Karpas-422 (cell line): ENCODE measurements at places on chromosomes 6 and 20. TPM values are rescaled to one million over a fixed set of nuclear protein-coding genes. Genes with fewer than 3 reads are reported as not detected.
A peak's percentile ranks its signal among the peaks of the same experiment; 100 is the strongest.

DNA sequence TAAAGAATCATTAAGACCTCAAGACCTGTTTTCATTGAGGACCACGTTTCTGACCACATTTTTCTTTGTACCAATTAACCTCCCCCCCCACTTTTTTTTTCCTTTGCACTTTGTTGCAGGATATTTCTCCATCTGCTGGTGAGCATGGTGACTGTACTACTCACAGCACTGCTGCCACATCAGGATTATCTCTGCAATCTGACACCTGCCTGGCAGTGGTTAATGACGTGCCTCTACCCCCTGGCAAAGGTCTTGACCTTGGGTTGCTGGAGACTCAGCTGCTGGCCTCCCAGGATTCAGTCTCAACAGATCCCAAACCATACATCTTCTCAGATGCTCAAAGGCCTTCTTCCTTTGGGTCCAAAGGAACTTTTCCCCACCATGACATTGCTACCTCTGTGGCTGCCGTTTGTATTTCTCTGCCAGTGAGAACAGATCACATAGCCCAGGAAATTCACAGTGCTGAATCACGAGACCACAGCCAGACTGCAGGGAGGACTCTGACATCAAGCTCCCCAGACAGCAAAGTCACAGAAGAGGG is 46.6 kb upstream of the EDN3 start:
- DNase-seq: peak; percentile 48
- peaks cover 38% of the 10 kb centered on the region for H3K4me1 ChIP-seq
- H3K36me3 ChIP-seq: no peaks in the 10 kb centered on the region
- H3K4me3 ChIP-seq: no peak overlapping the region
- no peak overlapping the region for H3K27ac ChIP-seq

DNA sequence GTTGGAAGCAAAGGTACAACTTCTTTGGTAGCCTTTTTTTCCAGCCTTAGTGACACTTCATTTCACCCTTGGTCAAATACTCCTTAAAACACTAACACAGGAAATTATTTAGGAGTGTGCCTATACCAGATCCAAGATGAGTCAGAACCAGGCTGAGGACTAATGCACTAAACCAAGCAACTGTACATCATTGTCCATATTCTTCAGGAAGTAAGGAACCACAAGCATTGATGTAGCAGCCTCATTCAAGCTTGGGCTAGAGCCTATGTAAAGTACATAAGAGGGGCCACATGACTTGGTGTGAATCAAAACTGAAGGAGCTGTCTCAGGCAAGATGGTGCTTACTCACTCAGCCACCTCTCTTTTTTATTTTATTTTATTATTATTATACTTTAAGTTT is 20.7 kb upstream of the ADGB start:
- H3K36me3 ChIP-seq: no peaks in the 10 kb centered on the region
- no peaks in the 10 kb centered on the region for H3K27me3 ChIP-seq
- H3K4me1 ChIP-seq: no peaks in the 10 kb centered on the region
- H3K27ac ChIP-seq: no peak overlapping the region
- no peak for DNase-seq
- no peak overlapping the region for H3K4me3 ChIP-seq

DNA sequence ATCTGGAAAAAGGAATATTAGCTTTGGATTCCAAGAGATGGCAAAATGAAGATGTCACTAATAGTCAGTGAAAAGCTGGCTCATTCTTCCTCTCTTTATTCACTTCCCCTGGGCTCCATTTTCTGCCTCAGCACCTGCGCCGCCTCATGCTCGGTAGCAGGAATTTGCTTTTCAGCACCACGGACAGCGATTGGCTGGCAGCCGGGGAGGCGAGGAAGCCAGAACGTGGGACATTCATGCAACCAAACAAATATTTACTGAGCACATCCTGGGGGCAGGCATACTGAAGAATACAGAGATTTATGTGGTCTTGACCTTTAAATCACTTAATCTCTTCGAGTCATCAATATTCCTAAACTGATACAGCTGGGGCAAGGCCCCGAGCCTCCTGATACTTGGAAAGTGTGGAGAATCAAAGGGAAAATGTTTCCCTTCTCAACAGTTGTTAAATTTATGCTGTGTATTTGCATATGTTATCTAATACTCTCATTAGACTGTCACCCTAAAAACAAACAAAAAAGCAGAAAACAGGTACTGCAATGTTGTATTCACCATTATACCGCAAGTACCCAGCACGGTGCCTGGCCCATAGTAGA is 12.1 kb upstream of the PDYN start:
- no peaks in the 10 kb centered on the region for H3K4me1 ChIP-seq
- DNase-seq: peak; percentile 92
- H3K27me3 ChIP-seq: peaks cover 2% of the 10 kb centered on the region; the same call in 1 of the 2 replicates
- no peaks in the 10 kb centered on the region for H3K36me3 ChIP-seq
- H3K4me3 ChIP-seq: no peak overlapping the region
- H3K27ac ChIP-seq: no peak overlapping the region

DNA sequence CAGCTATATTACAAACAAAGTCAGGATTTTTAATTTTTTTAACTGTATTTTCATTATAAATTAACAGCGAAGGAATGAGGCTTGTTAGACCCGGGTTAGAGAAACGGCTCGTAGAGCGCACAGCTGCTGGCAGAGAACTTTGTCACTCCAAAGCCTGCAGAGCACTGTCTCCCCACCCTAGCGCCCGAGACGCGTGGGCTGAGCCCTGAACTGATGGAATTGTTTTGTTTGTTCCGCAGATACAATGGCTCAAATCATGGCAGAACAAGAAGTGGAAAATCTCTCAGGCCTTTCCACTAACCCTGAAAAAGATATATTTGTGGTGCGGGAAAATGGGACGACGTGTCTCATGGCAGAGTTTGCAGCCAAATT is 810 bp downstream of the LAMP5 start:
- no peaks in the 10 kb centered on the region for H3K4me1 ChIP-seq
- no peak overlapping the region for H3K27ac ChIP-seq
- no peaks in the 10 kb centered on the region for H3K36me3 ChIP-seq
- DNase-seq: no peak
- H3K4me3 ChIP-seq: no peak overlapping the region

Gene SCRT2
- total RNA-seq: not detected in 2 replicates

Gene GPSM3
- total RNA-seq: 66.5 and 85.9 TPM in 2 replicates

- H3K36me3 ChIP-seq: peaks cover 7% of the 10 kb centered on the region; the same call in 1 of the 2 replicates
- H3K27ac ChIP-seq: no peak overlapping the region
- H3K27me3 ChIP-seq: no peaks in the 10 kb centered on the region
- H3K4me3 ChIP-seq: no peak overlapping the region
- H3K4me1 ChIP-seq: no peaks in the 10 kb centered on the region
- DNase-seq: no peak
These were observed 10.5 kb upstream of the FAM83C start for GRCh38 chr20:35302421-35303335.

DNA sequence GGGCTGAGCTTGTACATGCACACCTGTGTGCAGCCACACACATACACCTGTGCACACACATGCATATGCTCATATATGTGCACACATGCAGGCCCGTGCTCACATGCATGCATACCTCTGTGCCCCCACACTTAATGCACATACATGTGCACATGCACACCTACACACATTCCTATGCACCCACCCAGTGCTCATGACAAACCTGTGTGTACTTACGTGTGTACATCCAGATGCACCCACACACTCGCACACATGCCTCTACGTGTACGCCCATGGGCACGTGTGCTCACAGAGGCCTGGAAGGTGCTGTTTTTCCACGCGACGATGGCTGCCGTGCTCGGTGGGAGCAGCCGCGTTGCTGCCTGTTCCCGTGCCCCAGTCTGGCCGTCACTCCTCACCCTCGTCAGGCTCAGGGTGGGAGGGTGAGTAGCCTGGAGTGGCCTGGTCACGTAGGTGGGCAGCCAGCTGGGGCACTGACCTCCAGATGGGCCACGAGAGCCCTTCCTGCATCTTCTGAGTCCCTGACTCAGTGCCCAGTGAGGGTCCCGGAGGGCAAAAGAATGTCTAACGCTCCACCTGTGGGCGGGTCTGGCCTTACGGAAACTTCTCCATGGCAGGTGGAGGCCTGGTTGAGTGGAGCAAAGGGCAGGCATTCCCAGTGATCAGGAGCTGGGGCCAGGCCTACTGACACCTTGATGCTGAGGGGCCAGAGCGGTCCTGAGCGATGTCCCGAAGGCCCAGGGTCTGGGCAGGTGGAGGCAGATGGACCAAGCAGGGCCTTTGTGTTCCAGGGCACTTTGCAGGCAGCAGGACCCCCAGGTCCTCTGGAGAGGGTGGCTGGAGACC is 8.0 kb upstream of the GATA5 start:
- no peaks in the 10 kb centered on the region for H3K36me3 ChIP-seq
- H3K27me3 ChIP-seq: no peaks in the 10 kb centered on the region
- H3K27ac ChIP-seq: no peak overlapping the region
- DNase-seq: no peak

DNA sequence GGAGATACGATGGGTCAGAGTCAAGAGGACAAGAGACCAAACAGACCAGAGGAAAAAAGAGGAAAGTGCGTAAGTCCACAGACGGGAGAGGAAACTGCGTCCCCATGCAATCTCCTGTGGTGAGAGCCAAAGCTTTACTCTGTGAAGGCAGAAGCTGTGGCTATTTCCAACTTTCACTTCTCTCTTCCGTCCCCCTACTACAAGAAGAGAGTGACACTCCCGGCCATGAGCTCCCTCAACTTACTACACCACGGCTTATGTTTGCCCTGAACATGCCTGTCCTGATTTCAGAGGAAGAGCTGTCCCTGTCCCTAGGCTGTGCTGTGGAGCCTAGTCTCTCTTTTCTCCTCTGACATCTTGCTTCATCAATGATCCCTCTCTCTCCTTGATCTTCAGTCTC is 11.5 kb upstream of the SSR1 start:
- H3K4me1 ChIP-seq: no peaks in the 10 kb centered on the region
- no peak overlapping the region for H3K4me3 ChIP-seq
- no peak for DNase-seq
- no peak overlapping the region for H3K27ac ChIP-seq

Gene CRISP2
- not detected in 2 replicates for total RNA-seq

DNA sequence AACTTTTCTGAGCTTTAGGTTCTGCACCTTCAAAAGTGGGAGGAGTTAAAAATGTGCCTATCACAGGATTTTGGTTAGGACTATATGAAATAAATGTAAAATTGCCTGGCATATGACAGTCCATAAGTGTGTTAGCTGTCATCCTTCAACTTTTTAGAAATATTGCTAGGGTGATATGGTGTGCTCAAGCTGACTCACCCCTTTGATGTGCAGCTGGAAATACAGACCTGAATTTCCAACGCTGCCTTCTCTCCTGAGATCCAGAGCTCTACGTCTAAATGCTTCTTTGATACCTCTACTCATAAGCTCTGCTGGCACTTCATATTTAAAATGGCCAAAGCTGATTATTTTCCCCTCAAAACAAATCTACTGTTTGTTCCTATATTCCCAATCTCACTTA is 2.7 kb downstream of the SLC35B3 start:
- no peaks in the 10 kb centered on the region for H3K27me3 ChIP-seq
- no peak for DNase-seq
- no peak overlapping the region for H3K4me3 ChIP-seq

DNA sequence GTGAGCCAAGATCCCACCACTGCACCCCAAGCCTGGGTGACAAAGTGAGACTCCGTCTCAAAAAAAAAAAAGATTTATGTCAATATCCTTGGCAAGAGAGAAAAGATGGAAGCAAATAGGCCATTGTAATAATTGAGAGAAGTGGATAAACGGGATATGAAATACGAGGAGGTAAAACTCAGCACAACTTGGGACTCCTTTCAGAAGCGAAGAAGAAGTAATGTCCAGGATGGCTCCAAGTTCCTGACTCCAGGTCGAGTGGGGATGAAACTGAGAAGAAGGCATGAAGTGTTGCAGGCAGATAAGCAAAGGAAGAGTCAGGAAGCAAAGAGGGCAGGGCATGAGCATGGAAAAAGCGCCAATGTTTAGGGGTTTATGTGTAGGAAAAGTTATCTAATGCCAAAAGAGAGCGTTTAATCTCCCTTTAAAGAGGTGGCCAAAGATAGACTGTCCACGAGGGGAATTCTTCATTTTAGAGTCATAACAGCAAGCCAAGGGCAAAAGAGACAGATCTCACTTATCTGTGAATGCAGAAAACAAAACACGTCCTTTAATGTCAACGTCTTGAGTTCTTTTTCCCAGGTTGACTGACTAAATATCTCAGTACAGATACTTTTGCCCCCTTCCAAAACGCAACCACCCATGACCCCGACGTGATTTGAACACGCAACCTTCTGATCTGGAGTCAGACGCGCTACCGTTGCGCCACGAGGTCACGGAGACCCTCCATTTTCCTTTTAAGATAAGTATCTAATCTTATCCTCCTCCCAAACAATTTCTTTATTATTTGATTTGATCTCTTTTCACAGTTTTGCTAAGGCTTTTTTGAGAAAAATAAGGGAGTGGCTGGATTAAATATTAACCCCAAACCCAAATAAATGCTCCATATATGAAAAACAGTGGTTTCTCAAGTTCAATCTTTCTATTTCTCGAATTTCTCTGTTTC is 46.3 kb upstream of the BTN3A2 start:
- H3K4me3 ChIP-seq: no peak overlapping the region
- no peaks in the 10 kb centered on the region for H3K36me3 ChIP-seq
- H3K27ac ChIP-seq: no peak overlapping the region
- DNase-seq: no peak

Gene TSPO2
- not detected in 2 replicates for total RNA-seq

GRCh38 chr6:108697561-108698161 is 136.9 kb downstream of the FOXO3 start:
- DNase-seq: no peak
- no peaks in the 10 kb centered on the region for H3K27me3 ChIP-seq
- H3K36me3 ChIP-seq: no peaks in the 10 kb centered on the region
- no peak overlapping the region for H3K27ac ChIP-seq
- no peaks in the 10 kb centered on the region; the same call in 1 of the 2 replicates for H3K4me1 ChIP-seq
- no peak overlapping the region for H3K4me3 ChIP-seq

DNA sequence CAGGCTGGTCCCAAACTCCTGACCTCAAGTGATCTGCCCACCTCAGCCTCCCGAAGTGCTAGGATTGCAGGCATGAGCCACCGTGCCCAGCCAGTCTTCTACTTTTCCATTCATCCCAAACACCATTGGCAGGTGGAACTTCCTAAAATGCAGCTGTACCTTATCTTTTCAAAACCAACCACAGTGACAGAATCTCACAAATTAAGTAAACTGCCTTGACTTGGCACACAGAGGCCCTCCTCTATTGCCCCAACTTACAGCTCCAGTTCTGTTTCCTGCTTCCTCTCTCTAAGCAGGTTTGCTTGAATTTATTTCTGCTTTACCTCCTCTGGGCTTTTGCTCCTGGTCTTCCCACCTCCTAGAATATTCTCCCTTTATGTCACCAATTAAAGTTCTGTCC is 7.6 kb downstream of the MYB start:
- H3K36me3 ChIP-seq: peaks cover 4% of the 10 kb centered on the region; the same call in 1 of the 2 replicates
- no peaks in the 10 kb centered on the region for H3K27me3 ChIP-seq
- no peak overlapping the region for H3K4me3 ChIP-seq

GRCh38 chr6:116994447-116994846 is 117.4 kb downstream of the RFX6 start:
- H3K4me3 ChIP-seq: no peak overlapping the region
- H3K27ac ChIP-seq: no peak overlapping the region
- no peaks in the 10 kb centered on the region for H3K27me3 ChIP-seq
- peaks cover 4% of the 10 kb centered on the region; the same call in 1 of the 2 replicates for H3K4me1 ChIP-seq
- DNase-seq: no peak

Gene LHFPL5
- 1.9 TPM in 1 of 2 replicates, not detected in the other for total RNA-seq

GRCh38 chr20:717832-718231 is 42.2 kb upstream of the SCRT2 start:
- H3K36me3 ChIP-seq: no peaks in the 10 kb centered on the region
- H3K27me3 ChIP-seq: no peaks in the 10 kb centered on the region
- DNase-seq: no peak
- no peak overlapping the region for H3K27ac ChIP-seq
